ENCODE measurements at places on chromosomes 11 and 22. TPM values are rescaled to one million over a fixed set of nuclear protein-coding genes. Genes with fewer than 3 reads are reported as not detected.

DNA sequence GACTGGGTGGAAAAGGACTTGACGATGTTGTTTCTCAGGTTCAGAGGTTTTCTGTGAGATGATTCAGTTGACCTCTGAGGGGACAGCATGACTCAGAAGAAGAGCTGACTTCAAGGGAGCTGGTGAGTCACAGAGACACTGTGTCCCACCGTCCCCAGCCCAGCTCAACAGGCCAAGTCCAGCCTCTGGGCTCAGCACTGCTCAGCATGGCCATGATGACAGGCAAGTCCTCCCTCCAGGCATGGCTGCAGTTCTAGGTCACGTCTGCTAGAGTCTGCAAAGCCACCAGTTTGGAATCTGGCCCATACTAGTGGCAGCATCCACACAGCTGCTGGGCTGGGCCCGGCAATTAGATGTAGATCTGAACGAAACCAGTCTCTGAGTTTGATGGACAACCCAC is 12.9 kb downstream of the TRIM29 start:
- DNase-seq = no peak

DNA sequence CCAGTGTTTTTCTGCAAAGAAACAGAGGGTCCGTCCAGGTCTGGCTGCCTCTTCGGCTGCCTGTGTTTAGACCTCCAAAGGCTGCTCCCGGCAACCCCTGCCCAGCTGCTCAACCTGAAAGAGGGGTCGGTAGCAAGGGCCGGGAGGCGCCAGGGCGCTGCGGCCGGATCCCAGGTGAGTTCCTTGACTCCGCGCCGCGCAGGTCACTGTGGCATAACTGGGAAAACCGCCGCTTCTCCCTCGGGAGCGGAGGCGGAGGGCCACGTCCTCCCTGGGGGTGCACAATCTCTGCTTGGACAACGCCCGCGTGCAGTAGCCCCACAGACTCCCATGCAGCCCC is 1.0 kb upstream of the BRSK2 start:
- no peak for DNase-seq

GRIA4 gene
- total RNA-seq = not detected

AGBL2 gene
- total RNA-seq = 0.17 TPM

MUC6 gene
- not detected for total RNA-seq
